ENCODE measurements at places on chromosomes 4 and X. TPM values are rescaled to one million over a fixed set of nuclear protein-coding genes. Genes with fewer than 3 reads are reported as not detected.

The PDGFRA gene
- 0.80 TPM for total RNA-seq

The CXorf51A gene
- total RNA-seq: not detected

The RTL9 gene
- not detected for total RNA-seq

The TMEM156 gene
- 1.0 TPM for total RNA-seq

The STOX2 gene
- total RNA-seq: 0.22 TPM

The SORCS2 gene
- not detected for total RNA-seq

The ADAMTS3 gene
- 4.7 TPM for total RNA-seq

The DUSP9 gene
- total RNA-seq: 0.29 TPM

The RS1 gene
- not detected for total RNA-seq

The SUPT20HL1 gene
- not detected for total RNA-seq

The CFP gene
- 0.14 TPM for total RNA-seq

The H2BW2 gene
- not detected for total RNA-seq

The GLOD5 gene
- total RNA-seq: not detected

The CLTRN gene
- total RNA-seq: not detected

The CPZ gene
- total RNA-seq: not detected

The SH3RF1 gene
- 27.1 TPM for total RNA-seq

The ETDB gene
- not detected for total RNA-seq

The IKBKG gene
- 20.2 TPM for total RNA-seq

The TIGD4 gene
- 0.29 TPM for total RNA-seq

The TBX22 gene
- not detected for total RNA-seq

The PRDM5 gene
- 10.1 TPM for total RNA-seq

The MAMLD1 gene
- 2.3 TPM for total RNA-seq

All from thoracic aorta endothelial cell (primary cell).